Smooth muscle cell of the pulmonary artery (primary cell): ENCODE measurements at places on chromosomes 5 and 9. TPM values are rescaled to one million over a fixed set of nuclear protein-coding genes. Genes with fewer than 3 reads are reported as not detected.

Gene ORM2
- total RNA-seq, result not detected in 2 replicates

Gene GABRA1
- 0.17 TPM in 1 of 2 replicates, not detected in the other for total RNA-seq

Gene SHISAL2B
- not detected in 2 replicates for total RNA-seq

Gene SHOC1
- under 0.01 TPM in 1 of 2 replicates, not detected in the other for total RNA-seq

Gene NAIP
- total RNA-seq, result 2.2 and 2.3 TPM in 2 replicates

Gene FOXD4
- 0.13 and 0.17 TPM in 2 replicates for total RNA-seq

Gene PRR16
- 7.7 and 8.5 TPM in 2 replicates for total RNA-seq

Gene UBE2QL1
- 0.03 and 0.20 TPM in 2 replicates for total RNA-seq

Gene FBP2
- not detected in 2 replicates for total RNA-seq

Gene LAMC3
- total RNA-seq, result 0.30 and 0.33 TPM in 2 replicates

Gene PTGS1
- total RNA-seq, result 93.5 and 257 TPM in 2 replicates

Gene ROR2
- total RNA-seq, result 2.0 TPM in 1 of 2 replicates, not detected in the other

Gene SEMA5A
- 82.2 and 86.2 TPM in 2 replicates for total RNA-seq

Gene PGM5
- total RNA-seq, result 16.3 and 33.3 TPM in 2 replicates

Gene ACTBL2
- total RNA-seq, result 0.03 TPM in 1 of 2 replicates, not detected in the other

Gene DPH7
- 16.0 and 25.2 TPM in 2 replicates for total RNA-seq

Gene TMC1
- total RNA-seq, result 0.17 and 0.59 TPM in 2 replicates

Gene HCN1
- under 0.01 and 0.03 TPM in 2 replicates for total RNA-seq

Gene ENHO
- total RNA-seq, result 0.13 TPM in 1 of 2 replicates, not detected in the other
